ENCODE measurements at places on chromosomes 7 and 10. TPM values are rescaled to one million over a fixed set of nuclear protein-coding genes. Genes with fewer than 3 reads are reported as not detected.

The ARPC1B gene
- 301 TPM for total RNA-seq

The HOXA1 gene
- total RNA-seq: 3.6 TPM

The ANKRD1 gene
- total RNA-seq: 7.0 TPM

The ACTR3C gene
- not detected for total RNA-seq

The IGFBP1 gene
- total RNA-seq: 29.5 TPM

The TMEM225B gene
- 0.92 TPM for total RNA-seq

The TUBAL3 gene
- 0.52 TPM for total RNA-seq

The OGDHL gene
- total RNA-seq: 0.15 TPM

The OR2A1 gene
- not detected for total RNA-seq

The GPR15LG gene
- total RNA-seq: not detected

The TBXAS1 gene
- 11.0 TPM for total RNA-seq

The PRPS1L1 gene
- not detected for total RNA-seq

The HMX3 gene
- not detected for total RNA-seq
